Glutamatergic neuron (in vitro differentiated cells): ENCODE measurements at places on chromosomes 6 and 20. TPM values are rescaled to one million over a fixed set of nuclear protein-coding genes. Genes with fewer than 3 reads are reported as not detected.
A peak's percentile ranks its signal among the peaks of the same experiment; 100 is the strongest.

DNA sequence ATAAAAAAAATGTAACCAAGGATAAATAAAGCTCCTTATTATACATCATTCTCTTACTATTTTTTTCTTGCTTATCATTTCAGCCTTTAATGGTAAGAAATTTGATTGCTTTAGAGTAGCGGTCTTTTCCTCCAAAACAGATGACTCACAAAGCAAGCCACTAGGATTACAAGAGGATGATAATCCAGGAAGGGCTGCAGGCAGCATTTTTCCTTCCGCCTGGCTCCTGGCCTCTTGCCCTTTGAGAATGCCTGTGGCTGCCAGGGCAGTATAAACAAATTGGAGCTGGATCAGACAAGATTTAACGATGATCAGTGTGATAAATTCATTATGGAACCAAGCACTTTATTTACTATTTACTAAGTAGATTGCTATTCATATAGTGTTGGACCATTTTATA is 9.7 kb upstream of the FBXL4 start:
- H3K4me3 ChIP-seq: no peak overlapping the region
- H3K27me3 ChIP-seq: no peaks in the 10 kb centered on the region

GRCh38 chr6:158840465-158840864 is 21.3 kb upstream of the EZR start:
- peaks cover 2% of the 10 kb centered on the region for H3K27me3 ChIP-seq
- no peak overlapping the region for H3K27ac ChIP-seq
- no peak overlapping the region for H3K4me3 ChIP-seq
- DNase-seq: no peak

DNA sequence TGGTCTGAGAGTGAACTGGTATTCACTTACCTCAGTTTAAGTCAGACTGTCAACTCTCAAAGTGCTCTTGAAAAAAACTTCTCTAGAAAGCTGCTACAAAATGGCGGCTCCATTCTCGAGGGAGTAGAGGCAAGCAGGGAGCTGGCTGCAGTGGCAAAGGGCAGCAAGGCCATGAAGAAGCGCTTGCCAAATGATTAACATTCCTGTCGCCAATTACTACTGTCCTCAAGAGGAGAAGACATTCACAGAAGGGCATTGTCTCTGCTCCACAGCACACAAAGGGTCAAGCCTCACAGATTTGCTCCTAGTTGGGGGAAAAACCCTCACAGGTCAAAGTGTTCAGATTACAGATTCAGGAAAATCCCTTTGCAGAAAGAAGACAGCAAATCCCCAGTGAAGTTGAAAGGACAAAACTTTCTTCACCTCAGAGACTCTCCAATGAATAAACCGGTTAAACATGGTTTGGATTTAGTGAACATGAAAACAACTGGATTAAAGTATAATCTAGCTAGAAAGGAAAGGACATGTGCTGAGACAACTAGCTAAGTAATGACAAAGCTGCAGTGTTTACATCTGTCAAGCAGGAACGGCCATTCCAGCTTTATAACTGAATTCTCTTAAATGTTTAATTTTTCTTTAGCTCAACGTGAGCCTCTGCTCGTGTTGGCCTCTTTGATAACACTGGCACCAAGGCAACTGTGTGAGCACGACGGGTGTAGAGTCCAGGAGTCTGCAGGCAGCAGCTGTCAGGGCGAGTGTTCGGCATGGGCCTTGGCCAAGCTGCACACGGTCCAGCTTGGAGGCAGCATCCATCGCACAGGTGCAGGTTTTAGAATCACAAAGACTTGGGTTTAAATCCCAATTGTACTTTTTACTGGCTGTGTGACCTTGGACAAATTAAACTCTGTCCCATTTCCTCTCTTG is 37.6 kb downstream of the NR2E1 start:
- H3K27ac ChIP-seq: no peak overlapping the region
- H3K4me3 ChIP-seq: no peak overlapping the region
- no peak for DNase-seq

DNA sequence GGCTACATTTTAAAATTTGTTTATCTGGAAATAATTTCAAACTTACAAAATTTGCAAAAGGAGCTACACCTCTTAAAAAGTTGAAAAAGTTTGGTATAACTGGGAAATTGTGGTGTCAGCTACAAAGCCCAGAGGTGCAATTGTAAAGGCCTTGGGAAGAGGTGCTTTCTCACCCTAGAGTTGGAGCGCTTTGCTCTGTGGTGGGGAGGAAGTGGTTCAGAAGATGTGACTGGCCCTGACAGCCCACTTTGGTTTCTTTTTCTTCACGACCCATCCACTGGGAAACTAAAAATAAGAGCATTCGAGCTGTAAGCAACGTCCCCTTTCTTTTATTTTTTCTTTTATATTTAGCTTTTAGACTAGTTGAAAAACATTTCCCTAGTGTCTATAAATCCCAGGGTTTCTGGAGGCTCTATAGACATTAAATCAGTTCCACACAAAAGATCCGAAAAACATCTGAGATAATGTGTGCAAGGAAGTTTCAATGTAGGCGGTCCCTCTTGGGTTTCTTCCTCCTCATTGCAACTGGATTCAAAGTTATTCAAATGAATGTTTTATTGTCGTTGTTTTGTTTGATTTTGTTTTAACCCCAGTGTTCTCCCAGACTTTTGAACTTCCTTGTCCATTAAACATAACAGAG is 397.8 kb downstream of the KIF16B start:
- no peak for DNase-seq
- no peaks in the 10 kb centered on the region for H3K36me3 ChIP-seq
- no peaks in the 10 kb centered on the region for H3K4me1 ChIP-seq
- no peak overlapping the region for H3K27ac ChIP-seq
- peaks cover 2% of the 10 kb centered on the region for H3K27me3 ChIP-seq

GRCh38 chr6:123747515-123747914 is 56.1 kb upstream of the NKAIN2 start:
- no peaks in the 10 kb centered on the region for H3K4me1 ChIP-seq
- H3K27ac ChIP-seq: no peak overlapping the region
- DNase-seq: no peak
- H3K4me3 ChIP-seq: no peak overlapping the region

Gene IL17F
- not detected for total RNA-seq

- H3K4me3 ChIP-seq: no peak overlapping the region
- no peak for DNase-seq
- H3K4me1 ChIP-seq: peaks cover 13% of the 10 kb centered on the region
- H3K36me3 ChIP-seq: peaks cover 13% of the 10 kb centered on the region
These were observed 98.7 kb downstream of the TSHZ2 start for GRCh38 chr20:53070706-53071392.

DNA sequence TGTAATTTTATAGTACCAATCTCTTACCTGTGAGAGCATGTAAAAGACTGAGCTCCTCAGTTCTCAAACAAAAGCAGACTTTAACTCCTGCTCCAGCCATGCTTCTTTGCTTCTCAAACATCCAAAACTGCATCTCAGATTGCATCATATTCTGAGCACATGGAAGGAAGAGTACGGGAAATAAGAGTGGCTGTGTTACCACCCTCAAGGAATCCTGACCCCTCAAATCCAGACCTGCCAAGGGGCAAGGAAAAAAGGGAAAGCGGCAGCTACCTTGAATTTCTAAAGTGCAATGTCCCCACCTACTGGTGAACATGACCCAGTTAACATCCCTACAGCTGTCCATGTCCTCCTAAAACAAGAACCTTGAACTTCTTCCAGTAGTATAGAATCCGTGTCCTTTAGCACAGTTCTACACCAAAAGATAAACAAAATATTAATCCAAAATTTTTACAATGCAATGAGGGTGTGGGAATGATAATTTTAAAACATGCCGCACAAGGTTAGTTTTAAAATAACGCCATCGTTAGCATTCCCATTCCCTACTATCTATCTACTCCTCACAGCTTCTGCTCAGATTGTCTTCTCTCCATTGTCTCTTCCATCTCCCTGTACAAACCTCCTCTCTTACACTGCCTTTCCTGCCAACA is 34.1 kb upstream of the HLA-DQB1 start:
- no peak overlapping the region for H3K4me3 ChIP-seq
- no peaks in the 10 kb centered on the region for H3K36me3 ChIP-seq
- peak; percentile 28 for DNase-seq
- H3K27ac ChIP-seq: no peak overlapping the region
- no peaks in the 10 kb centered on the region for H3K27me3 ChIP-seq

DNA sequence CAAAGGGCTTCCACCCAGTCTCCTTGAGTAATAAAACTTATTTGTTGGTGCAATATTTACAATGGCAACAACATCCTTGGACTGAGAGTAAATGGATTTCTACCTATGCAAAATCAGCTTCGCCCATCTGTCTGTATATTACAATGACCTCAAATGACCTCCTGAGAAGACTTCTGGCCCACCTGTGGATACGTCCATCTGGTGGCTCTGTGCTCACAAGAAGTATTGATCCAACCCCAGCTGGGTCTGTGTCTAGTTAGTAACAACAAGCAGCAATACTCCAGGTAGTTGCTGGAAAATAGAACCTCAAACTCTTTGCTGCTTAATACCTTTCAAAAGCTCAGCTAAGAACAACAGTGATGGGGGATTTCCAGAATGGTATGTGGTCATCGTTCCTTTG is 34.7 kb upstream of the GSTA4 start:
- peak overlapping the region; percentile 79 for H3K27ac ChIP-seq
- peak; percentile 52 for DNase-seq
- no peaks in the 10 kb centered on the region for H3K27me3 ChIP-seq

Gene PGBD1
- total RNA-seq: 18.1 TPM

DNA sequence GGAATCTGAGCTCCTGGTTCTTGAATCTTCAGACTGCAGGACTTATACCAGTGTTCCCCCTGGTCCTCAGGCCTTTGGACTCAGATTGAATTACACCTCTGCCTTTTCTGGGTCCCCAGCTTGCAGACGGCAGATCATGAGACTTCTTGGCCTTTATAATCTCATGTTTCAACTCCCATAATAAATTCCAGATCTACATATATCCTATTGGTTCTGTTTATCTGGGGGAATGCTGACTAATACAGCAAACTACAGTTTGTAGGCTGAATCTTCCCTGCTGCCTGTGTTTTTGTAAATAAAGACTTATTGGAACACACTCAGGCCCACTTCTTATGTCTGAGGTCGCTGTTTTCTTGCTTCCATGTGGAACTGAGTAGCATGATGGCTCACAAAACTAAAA is 184.7 kb downstream of the HDGFL1 start:
- DNase-seq: no peak
- H3K36me3 ChIP-seq: no peaks in the 10 kb centered on the region

- H3K27me3 ChIP-seq: no peaks in the 10 kb centered on the region
- H3K27ac ChIP-seq: no peak overlapping the region
- no peak overlapping the region for H3K4me3 ChIP-seq
- H3K4me1 ChIP-seq: peaks cover 18% of the 10 kb centered on the region
These were observed 167.5 kb downstream of the ZFAND3 start for GRCh38 chr6:37987018-37987417.

- H3K4me3 ChIP-seq: no peak overlapping the region
- DNase-seq: no peak
- H3K4me1 ChIP-seq: no peaks in the 10 kb centered on the region
- no peaks in the 10 kb centered on the region for H3K36me3 ChIP-seq
These were observed 15.1 kb upstream of the RTF2 start for GRCh38 chr20:56453352-56453751.

GRCh38 chr20:47003223-47003622 is 108.6 kb downstream of the EYA2 start:
- no peak for DNase-seq
- peaks cover 17% of the 10 kb centered on the region for H3K27me3 ChIP-seq
- peaks cover 35% of the 10 kb centered on the region for H3K36me3 ChIP-seq
- no peak overlapping the region for H3K4me3 ChIP-seq
- H3K4me1 ChIP-seq: peaks cover 13% of the 10 kb centered on the region

Gene ZNF831
- total RNA-seq: not detected

GRCh38 chr6:142676647-142677192 is 268.3 kb downstream of the HIVEP2 start:
- H3K27ac ChIP-seq: no peak overlapping the region
- no peak for DNase-seq
- no peaks in the 10 kb centered on the region for H3K27me3 ChIP-seq
- H3K36me3 ChIP-seq: no peaks in the 10 kb centered on the region

DNA sequence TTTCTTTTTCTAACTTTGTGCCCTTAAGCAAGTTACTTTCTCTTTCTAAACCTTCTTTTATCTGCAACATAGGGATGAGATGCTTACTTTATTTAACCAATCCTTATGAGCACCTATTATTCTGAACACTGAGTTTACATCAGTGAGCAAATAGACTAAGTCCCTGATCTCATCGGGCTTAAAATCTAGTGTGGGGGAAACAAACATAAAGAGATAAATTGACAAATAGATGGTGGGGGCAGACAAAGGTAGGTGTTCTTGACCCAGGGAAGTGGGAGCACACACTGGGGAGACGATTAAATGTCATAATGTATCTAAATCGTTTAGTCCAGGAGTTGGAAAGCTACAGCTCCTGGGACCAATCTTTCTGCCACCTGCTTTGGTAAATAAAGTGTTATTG is 129.6 kb downstream of the TFAP2C start:
- no peak overlapping the region for H3K27ac ChIP-seq
- no peak overlapping the region for H3K4me3 ChIP-seq
- H3K36me3 ChIP-seq: no peaks in the 10 kb centered on the region
- DNase-seq: no peak
- H3K27me3 ChIP-seq: no peaks in the 10 kb centered on the region

Gene FAM209B
- total RNA-seq: not detected

Gene CNR1
- total RNA-seq: 143 TPM

Gene TRDN
- not detected for total RNA-seq

Gene OTOR
- total RNA-seq: not detected

GRCh38 chr20:48791666-48792071 is 36.1 kb downstream of the PREX1 start:
- H3K4me3 ChIP-seq: no peak overlapping the region
- H3K27ac ChIP-seq: peak overlapping the region; percentile 97
- peaks cover 78% of the 10 kb centered on the region for H3K4me1 ChIP-seq
- no peaks in the 10 kb centered on the region for H3K36me3 ChIP-seq
- peaks cover 12% of the 10 kb centered on the region for H3K27me3 ChIP-seq

GRCh38 chr6:109978174-109979032 is at the start of gene GPR6:
TSS of gene GPR6 (plus strand) at chr6:109978311. CDS start at chr6:109979113, 802 bp downstream.
- no peaks in the 10 kb centered on the region for H3K4me1 ChIP-seq
- no peaks in the 10 kb centered on the region for H3K36me3 ChIP-seq
- peak within 1 kb of the TSS; percentile 96 for H3K4me3 ChIP-seq
- H3K27me3 ChIP-seq: peaks cover 6% of the 10 kb centered on the region
- DNase-seq: peak; percentile 85
- H3K27ac ChIP-seq: peak within 1 kb of the TSS; percentile 59

Gene PRR18
- not detected for total RNA-seq

Gene LTB
- total RNA-seq: not detected

GRCh38 chr20:3812259-3812681 is 8.1 kb upstream of the AP5S1 start:
- DNase-seq: no peak
- peaks cover 19% of the 10 kb centered on the region for H3K4me1 ChIP-seq
- H3K27ac ChIP-seq: peak overlapping the region; percentile 82
- no peak overlapping the region for H3K4me3 ChIP-seq

Gene SDC4
- total RNA-seq: 0.61 TPM
